ENCODE measurements at places on chromosomes 5 and 9.

DNA sequence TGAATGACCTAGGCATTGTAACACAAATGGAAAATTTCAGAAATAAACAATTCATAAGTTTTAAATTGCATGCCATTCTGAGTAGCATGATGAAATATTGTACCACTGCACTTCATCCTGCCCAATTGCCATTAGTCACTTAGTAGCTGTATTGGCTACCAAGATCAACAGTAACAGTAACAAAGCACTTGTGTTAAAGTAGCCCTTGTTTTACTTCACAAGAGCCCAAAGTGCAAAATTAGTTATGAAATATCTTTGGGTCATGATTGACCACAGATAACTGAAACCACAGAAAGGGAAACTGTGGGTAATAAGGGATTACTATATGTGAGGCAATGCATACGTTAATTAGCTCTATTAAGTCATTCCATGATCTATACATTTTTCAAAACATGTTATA lies 33.3 kb upstream of the RORB start:
- no peak for DNase-seq

- DNase-seq, result no peak
Measured at GRCh38 chr9:99894826-99895225, 11.6 kb upstream of the STX17 start.

DNA sequence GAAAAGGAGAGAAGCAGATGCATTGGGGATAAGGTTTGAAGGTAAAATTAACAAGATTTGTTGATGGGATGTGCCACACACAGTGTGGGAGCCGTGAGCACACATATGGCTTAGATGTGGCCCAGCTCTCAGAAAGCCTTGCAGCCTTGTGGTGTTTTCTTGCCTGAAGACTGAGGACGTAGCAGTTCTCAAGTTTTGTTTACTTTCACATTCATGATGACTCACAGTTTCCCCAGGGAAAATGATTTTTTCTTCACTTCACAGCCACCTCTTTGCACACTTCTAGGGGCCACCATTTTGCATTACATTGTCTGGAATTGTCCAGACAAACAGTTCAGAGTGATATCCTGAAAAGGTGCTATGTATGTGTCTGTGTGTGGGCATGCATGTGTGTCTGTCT lies 126.2 kb downstream of the BASP1 start:
- DNase-seq, result no peak

GRCh38 chr9:128203707-128204551 lies 750 bp downstream of the DNM1 start:
- peak; percentile 31 for DNase-seq

GRCh38 chr9:12194731-12195130 lies 498.5 kb upstream of the TYRP1 start:
- DNase-seq, result no peak

DNA sequence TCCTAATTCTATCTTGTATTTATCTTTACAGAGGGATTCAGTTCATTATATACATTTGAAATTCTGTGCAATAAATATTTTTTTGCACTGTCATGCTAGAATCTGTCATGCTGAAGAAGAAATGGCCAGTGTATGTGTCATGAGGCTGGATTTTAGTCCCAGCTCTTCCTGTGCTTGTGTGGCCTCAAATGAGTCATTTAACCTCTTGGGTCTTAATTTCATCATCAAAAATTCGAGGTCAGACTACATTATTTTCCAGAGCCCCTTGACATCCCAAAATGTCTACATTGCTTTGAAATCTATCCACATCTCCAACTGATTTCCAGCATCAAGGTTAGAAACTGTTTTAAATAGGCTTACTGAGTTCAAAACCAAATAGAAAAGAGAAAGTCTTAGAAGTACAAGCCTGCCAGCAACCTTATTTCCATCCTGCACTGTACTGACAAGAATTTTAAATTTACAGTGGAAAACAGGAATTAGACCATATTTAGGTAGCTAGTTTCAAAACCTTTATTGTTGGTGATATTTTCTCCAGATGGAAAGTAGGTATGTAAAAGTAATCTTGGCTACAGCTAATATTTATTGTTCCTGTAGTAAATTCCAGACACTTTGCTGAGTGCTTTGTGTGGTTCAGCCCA lies 96.7 kb upstream of the MAMDC2 start:
- peak; percentile 88 for DNase-seq

DNA sequence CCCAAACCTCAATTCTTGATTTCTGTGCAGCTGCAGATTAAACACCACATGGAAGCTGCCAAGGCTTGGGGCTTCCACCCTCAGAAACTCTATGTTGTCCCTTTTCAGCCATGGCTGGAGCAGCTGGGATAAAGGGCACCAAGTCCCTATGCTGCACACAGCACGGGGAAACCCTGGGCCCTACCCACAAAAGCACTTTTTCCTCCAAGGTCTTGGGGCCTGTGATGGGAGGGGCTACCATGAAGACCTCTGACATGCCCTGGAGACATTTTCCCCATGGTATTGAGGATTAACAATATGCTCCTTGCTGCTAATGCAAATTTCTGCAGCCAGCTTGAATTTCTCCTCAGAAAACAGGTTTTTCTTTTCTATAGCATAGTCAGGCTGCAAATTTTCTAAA lies 41.8 kb upstream of the CDH9 start:
- no peak for DNase-seq

- no peak for DNase-seq
Measured at GRCh38 chr9:112013266-112013665, 116.7 kb downstream of the UGCG start.

All from dermis microvascular lymphatic vessel endothelial cell (primary cell).